AG09309 (cell line): ENCODE measurements at places on chromosomes 16 and 17.

GRCh38 chr16:79093554-79093967, 507.0 kb downstream of the MAF start:
- DNase-seq: no peak

- DNase-seq: no peak
These were observed 151.4 kb downstream of the BANP start for GRCh38 chr16:88102597-88102996.

DNA sequence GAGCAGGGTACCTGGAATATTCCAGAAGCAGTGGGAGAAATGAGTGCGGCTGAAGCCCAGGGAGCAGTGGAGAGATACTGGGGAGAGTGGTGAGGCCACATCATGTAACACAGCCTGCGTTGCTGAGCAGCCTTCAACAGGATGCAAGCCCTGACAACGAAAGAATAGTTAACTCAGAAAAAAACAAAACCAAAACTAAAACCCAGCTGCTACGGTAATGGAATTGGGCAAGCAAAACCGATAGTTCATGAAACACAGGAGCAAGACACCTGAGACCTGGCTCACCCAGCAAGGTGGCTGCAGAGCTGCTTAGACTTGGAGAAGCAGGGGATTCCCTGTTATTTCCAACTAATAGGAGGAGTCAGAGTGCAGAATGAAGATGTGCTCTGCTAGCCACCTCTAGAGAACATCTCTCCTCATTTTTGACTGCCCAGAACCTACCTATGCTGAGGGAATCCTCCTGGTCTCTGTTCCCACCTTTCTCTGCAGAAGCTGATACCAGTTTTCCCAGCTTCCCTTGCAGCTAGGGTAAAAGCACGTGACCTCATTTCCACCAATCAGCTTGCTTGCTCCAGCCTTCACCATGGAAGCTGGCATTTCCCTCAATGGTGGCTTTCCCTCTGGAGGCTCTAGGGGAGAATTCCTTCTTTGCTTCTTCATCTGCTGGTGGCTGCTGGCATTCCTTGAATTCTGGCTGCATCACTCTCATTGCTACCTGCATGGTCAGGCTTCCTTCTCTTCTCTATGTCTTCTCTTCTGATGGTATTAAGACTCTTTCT, 59.4 kb upstream of the XYLT1 start:
- DNase-seq: no peak

GRCh38 chr16:4860727-4861342, 13.6 kb downstream of the UBN1 start:
- DNase-seq: no peak

DNA sequence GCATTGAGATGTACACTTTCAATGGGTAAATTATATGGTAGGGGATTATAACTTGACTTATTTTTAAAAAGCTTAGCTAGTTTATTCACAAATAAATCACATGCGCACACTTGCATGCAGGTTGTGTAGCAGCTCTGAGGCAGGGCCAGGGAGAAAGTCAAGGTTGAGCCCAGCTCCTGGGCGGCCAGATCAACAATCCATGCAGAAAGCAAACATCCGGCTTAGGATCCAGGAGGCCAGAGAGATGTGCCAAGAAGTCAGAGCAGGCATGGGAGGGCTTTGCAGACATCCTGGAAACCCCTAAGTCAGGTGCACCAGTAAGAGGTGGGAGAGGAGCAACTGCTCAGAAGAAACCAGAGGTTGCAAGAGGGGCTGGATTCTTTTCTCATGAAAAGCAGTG, 186.5 kb downstream of the AXIN2 start:
- no peak for DNase-seq

DNA sequence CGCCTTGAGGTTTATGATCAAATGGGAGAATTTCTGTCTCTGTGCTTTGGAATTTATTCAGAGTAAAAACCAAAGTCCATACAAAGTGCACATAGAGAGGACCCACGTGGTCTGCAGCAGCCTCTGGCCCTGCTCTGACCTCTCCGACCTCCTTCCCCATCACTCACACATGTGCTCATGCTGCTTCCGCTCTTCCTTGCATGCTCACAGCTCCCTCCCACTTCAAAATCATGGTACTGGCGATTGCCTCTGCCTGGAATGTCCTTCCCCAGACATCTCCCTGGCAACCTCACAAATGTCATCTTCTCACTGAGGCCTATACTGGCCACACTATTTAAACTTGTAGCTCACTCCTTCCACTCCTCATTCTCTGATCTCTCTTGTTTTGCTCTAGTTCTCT, 418.0 kb downstream of the CA10 start:
- no peak for DNase-seq

DNA sequence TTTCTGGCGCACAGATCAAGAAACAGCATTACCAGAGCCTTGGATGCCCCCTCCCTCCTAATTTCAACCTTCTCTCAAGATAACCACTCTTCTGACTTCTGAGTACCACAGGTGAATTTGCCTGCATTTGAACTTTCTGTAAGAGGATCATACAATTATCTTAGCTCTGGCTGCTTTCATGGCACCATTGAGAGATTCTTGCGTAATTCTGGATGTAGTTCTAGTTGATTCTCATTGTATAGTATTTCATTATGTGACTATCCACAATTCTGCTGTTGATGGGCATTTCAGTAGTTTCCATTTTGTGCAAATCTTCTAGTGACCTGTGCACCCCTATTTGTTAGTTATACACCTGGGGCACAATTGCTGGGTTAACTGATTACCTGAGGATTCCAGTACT, 7.5 kb downstream of the CDH3 start:
- DNase-seq: no peak

- DNase-seq: no peak
These were observed 1.4 kb upstream of the SLC25A10 start for GRCh38 chr17:81710514-81711308.

DNA sequence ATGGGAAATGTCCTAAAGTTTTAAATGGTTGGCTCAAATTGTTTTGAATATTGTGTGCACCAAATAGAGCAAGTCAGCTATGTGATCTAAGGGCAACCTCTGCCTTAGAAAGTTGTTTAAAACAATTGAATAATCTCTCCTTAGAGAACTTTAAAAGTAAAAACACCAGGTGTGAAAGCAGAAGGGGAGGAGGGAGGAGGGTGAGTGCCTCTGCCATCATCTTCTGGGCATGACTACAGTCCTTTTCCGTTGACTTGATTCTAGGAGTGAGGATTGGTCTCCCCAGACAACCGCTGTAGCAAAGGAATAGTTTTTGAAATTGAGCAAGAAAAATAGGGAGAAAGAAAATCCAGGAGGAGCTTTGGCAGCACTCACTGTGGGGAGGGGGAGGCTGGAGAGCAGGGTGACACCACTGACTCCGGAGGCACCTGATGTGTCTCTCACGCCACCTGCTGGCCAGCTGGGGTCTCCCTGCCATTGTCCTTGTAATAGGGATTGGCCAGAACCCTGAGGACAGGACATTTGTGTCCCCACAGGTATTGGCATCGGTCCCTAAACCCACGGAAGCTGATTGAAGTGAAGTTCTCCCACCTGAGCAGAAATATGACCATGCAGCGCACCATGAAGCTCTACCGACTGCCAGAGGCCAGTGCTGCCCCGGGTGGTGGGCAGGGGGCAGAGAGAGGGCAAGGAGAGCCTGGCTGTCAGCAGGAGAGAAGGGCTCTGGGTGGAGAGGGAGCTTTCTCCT, 33.3 kb downstream of the PLCD3 start:
- no peak for DNase-seq

- DNase-seq: no peak
These were observed 4.2 kb upstream of the MXRA7 start for GRCh38 chr17:76714822-76715495.

DNA sequence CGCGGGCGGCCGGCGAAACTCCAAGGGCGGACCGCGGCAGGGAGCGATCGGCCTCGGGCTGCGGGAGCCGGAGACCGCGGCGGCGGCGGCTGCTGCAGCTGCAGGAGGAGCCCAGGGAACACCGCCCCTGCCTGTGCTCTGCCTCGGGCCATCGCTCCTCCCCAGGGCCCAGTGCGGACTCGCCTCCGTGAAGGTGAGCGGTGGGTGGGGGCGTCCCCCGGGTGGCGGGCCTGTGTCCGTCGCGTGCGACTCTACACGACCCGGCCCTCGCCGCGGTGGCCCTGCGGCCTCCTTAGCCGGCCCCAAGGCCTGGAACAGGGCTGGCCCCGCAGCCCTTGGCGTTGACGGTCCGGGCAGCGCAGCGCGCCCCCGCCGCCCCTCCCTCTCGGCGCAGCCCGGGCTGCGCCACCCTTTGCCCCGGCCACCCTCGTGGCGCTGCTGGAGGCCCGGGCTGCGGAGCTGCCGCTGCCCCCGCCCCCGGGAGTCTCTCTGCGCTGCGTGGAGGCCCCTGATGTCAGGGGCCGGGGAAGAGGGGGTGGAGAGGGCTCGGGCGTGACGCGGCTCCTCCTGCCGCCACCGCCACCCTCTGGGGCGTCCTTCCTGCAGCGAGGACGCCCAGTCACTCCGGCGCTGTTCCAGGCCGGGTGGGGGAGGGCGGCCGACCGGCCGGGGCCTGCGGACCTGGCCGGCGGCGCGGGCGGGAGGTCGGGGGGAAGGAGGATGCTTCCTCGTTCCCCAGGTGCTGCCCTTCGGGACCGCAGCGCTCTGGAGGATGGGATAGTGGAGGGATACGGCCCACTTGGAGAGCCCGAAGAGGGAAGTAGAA, 485 bp downstream of the DYNLL2 start:
- no peak for DNase-seq

DNA sequence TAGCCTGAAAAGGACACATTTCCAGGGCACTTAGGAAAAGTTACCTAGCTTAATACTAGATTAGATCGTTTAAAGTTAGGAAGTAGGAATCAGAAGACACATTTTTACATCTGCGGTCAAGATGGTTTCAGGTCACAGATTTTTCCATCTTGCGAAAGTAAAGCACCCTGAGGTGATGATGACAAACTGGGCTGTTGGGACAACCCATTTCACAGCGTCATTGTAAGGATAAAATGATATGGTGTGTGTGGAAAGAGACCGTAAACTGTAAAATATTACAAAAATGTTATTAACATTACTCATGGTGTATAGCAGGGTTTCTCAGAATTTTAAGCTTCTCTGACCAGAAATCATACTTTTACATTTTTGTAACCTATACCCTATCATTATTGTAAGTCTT, 10.1 kb upstream of the MAP2K6 start:
- DNase-seq: no peak

GRCh38 chr16:11835891-11836649, 15.3 kb downstream of the RSL1D1 start:
- no peak for DNase-seq

- no peak for DNase-seq
These were observed at the start of gene NGFR for GRCh38 chr17:49494986-49495841. Gene NGFR, plus strand, starts transcription at chr17:49495293. Its CDS starts 125 bp downstream, at chr17:49495418.

DNA sequence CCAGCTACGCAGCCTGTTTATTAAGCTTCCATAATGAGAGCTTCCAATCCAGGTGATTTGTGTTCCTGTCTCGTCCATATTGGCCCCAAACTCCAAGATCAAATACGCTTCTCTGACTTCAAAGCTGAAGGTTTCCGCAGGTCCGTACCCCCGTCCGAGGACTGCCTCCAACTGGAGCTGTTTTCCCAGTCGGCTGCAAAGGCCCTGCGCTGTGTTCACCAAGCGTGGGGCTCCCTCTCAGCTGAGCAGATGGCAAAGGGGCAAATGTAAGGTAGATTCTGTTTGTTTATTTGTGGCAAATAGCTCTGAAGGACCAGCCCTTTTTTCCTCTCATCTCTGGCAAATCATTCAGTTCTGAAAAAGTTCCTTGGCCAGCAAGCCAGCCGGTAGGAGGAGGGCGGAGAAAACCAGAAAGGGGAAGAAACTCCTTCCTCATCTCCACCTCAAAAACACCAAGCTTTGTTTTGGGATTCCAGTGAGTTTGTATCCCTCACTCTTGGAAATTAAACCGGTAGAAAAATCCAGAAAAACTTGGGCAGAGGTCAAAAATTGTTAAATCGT, 35.2 kb downstream of the NXN start:
- no peak for DNase-seq

DNA sequence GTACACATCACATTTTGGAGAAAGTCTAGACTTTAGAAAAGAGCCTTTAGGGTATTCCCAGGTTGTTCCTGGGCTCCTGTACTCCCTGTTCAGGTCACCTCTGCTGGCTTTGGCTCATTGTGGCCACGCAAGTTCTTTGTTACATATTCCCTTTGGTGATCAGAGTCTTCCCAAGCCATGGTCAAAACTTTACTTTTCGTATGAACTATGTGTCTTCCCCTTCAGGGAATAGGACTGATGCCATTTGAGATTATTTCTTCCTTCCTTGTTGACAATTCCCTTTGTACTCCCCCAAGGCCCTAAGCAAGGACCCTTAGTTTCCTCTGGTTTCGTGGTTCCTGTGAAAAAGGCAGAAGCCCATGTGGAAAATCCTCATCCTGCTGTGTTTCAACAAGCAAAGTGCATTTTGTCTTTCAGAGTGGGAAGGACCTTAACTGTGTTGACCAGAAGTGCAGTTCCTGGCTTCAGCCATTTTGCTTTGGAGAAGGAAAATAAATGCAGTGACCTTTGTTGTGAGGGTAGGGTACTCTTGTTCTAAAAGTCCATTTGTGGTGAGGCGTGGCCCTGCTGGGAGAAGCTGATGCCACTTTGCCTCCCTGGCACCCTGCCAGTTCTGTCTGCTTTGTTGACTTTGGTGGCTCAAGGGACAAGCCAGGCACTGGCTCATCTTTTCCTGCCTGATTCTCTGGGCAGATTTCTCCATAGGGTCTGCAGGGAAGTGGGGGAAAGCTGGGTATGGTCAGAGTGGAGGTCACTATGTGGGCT, 55.1 kb downstream of the ZNRF1 start:
- DNase-seq: no peak

DNA sequence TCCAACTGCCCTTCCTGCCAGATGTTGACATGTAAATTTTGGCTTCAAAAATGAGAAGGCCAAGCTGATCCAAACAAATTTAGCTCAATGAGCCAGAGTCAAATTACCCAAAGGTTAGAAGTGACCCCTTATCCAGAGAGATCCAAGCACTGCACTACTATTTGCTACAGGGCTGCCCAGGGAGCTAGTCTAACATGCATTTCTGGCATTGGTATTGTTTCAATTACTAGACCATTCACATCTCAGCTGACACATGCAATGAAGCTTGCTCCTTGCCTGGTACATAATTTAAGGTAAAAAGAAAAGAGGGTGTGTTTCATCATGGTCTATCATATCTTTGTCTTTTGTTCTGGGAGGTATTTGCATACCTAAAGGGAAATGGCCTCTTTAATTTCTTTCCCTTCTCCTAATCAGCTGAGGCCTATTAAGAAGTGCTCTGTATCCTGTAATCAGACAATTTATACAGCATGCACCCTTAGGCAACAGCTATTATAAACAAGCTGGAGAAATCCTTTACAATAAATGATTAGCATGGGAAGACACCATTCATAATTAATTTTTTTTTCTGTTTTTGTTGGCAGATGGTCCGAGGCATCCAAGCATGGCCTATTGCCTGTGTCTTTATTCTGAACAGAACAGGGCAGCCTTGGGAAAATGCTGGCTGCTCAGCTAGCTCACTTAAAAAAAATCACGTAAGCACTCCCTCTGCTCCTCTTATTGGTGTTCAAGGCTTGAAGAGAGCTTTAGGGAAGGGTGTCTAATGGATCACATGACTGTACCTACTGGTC, 161.5 kb upstream of the SALL1 start:
- no peak for DNase-seq

DNA sequence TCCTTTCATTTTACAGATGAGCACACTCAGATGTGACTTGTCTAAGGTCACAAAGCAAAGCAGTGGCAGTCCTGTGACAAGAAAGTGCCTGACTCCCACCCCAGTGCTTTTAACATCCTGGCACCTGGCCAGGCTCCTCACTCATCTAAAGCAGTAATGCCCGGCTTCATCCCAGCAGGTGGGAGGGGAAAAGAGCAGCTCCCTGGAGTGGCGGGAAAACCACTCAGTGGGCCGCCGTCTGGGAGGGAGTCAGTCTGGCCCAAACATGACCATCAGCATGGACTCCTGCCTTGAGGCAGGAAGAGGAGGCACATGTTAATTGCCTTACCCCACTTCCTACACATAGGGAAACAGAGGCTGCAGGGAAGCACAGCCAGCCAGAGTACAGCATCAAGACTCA, 2.6 kb downstream of the PCGF2 start:
- DNase-seq: no peak

- no peak for DNase-seq
These were observed 15.8 kb upstream of the BRIP1 start for GRCh38 chr17:61878984-61879612.
